Activated CD4-positive, CD25-positive, alpha-beta regulatory T cell treated with anti-CD3 and anti-CD28 coated beads, Interleukin-2, amount 50 U/mL, for 24 hours (primary cell): ENCODE measurements at places on chromosomes 5 and 9.

DNA sequence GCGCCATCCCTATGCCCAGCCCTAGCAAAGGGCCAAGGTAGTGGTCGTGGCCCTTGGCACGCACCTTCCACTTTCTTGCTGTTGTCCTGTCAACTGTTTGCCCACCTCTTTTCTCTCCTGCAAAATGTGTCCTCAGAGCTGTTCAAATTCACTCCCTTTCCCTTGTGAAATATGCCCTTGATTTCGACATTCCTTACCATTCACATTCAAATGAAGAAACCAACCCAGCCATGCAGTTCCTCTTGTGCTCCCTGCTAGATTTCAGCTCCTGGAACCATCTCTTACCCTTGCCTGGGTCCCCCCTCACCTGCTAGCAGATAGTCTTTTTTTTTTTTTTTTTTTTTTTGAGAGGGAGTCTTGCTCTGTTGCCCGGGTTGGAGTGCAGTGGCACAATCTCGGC, 19.6 kb upstream of the HRH2 start:
- ATAC-seq, result no peak

DNA sequence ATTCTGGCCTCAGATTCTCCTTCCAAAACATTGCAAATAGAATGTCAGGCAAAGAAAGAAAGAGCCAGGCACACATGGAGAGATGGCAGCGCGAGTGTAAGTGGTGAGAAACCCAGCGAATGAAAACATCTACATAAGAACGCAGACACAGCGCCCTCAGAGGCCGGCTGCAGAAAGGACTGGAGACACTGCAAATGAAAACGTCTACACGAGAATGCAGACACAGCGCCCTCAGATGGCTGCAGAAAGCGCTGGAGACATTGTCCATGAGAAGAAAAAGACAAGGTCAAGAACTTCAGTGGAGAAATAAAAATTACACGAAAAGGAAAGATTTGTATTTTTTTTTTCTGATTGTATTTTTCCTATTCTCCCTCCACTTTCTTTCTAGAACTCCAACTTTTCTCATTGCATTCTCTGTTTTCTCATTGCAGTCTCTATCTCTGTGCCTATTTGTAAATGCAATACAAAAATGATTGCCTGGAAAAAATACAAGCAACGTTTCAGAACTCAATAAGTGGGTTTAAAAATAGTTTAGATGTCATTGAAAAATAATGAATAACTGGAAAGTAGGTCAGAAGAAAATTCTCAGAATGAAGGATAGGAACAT, 117.9 kb upstream of the LPCAT1 start:
- ATAC-seq, result peak; percentile 75

GRCh38 chr5:105872569-105873270, 1798.0 kb downstream of the EFNA5 start:
- no peak for ATAC-seq

GRCh38 chr5:51996356-51996861, 613.2 kb downstream of the ISL1 start:
- ATAC-seq, result no peak

DNA sequence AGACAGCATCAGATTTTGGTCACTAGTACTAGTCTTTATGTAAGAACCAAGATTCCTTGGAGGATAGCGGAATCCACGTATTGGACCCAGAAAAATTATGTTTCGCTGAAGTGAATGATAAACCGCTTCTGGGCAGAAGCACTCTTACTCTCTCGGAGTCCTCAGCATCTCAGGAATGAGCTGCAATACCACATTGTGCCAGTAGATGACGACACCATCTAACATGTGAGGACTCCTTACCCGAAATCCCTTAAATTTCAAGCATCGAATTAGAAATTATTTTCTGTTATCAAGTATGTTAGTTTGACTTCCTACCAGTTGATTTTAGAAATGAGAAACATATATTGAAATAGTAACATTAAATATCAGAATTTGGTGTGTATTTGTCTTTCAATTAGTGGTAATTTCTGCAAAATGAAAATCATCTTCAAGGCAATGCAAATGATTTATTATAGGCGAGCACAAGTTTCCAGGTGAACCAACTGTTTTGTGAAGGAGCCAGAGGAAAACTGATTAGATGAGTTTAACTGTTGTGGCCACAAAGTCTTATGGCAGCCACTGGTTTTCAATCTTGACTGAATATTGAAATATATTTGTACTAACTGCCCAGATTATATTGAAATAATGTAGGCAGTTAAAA, 66.0 kb upstream of the CAMK4 start:
- peak; percentile 41 for ATAC-seq

DNA sequence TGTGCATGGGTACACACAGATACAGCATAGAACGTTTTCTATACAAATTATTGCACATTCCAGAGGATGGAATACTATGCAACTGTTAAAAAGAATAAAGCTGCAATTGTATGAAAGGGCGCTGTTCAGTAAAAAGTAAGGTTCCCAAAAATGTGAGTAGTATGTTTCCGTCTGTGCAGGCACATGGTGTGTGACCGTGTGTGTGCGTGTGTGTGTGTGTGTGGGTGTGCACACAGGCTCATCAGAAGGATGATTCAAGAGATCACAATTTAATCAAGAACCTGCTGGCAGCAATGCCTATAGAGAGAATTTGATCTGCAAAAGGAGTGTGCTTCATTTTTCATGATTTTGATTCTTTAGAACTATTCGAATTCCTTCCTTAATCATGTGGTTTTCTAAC, 76.3 kb downstream of the SEMA4D start:
- no peak for ATAC-seq

DNA sequence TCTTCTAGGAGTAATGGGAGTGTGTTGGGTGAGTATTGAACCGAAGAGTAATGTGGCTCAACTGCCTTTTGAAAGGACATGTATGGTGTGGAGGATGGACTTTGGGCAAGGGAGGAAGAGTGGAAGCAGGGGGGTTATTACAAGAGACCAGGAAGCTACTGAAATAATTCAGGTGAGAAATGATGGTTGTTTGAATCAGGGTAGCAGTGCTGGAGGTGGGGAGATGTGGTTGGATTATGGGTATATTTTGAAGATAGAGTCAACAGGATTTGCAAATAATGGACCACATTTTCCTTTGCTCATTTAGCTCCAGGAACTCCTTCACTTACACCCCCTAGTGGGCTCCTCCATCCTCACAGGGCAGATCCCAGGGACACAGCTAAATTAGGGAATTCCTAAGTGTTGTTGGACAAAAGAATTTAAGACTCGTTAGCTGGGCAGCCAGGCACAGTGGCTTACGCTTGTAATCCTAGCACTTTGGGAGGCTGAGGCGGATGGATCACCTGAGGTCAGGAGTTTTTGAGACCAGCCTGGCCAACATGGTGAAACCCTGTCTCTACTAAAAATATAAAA, 1.2 kb upstream of the SLC4A9 start:
- ATAC-seq, result no peak

- no peak for ATAC-seq
Measured at GRCh38 chr5:170630711-170631141, 126.9 kb downstream of the KCNIP1 start.
